ENCODE measurements at places on chromosomes 16 and 17.
A peak's percentile ranks its signal among the peaks of the same experiment; 100 is the strongest.

- no peak for DNase-seq
These were observed 2.0 kb downstream of the ALDOA start for GRCh38 chr16:30067584-30067916.

- DNase-seq = no peak
These were observed 8.8 kb upstream of the GFAP start for GRCh38 chr17:44924107-44924544.

- DNase-seq = no peak
These were observed 27.2 kb downstream of the SREBF1 start for GRCh38 chr17:17809531-17810083.

DNA sequence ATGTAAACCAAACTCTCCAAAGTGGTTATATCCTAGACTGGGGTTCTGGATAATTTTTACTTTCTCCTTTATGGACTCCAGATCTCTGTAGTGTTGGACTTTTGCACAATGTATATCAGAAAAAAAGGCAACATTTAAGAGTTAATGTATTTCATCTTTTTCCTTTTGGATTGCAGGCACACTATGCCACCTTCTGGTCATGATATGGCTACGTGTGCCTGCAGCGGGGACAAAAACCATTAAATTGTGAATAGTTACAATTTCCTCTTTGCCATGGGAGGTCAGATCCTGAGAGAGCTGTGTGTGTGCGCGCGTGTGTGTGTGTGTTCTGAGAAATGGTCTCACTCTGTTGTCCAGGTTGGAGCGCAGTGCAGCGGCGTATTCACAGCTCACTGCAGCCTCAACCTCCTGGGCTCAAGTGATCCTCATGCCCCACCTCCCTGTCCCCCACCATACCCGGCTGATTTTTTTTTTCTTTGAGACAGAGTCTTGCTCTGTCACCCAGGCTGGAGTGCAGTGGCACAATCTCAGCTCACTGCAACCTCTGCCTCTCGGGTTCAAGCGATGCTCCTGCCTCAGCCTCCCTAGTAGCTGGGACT lies 4.3 kb upstream of the SGF29 start:
- no peak for DNase-seq

DNA sequence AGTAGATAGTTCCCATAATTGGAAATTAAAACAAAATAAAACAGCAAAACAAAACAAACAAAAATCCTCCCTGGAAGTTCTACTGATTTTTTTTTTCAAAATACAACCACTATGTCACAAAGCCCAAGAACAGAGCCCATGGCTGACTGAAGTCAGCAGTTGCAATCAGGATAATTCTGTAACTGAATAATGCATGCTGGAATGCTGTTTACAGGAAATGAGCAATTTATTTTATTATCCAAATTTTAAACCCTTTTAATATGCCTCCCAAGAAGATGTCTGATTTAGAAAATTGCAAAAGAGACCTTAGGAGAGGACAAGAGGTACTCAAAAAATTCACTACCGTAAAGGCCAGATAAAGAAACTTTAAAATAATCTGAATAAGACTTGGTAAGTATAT lies 578.2 kb downstream of the TOX3 start:
- DNase-seq = no peak

GRCh38 chr17:16882243-16882925 lies 89.5 kb downstream of the TNFRSF13B start:
- DNase-seq = no peak

DNA sequence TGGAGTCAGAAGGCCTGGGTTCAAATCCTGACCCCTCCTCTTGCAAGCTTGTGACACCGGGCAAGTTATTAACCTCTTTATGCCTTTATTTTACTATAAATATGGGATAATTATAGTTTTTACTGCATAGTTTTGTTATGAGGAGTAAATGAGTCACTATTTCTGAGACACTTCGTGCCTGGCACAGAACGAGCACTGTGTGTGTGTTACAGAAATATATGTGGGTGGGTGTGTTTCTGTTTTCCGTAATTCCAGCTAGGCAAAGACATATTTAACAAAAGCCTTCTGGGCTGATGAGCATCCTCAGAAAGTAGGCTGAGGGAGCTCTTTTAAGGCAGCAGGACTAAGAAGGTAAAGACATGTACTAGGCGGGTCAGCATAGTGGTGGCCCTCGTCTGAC lies 417.9 kb downstream of the MAF start:
- DNase-seq = no peak

DNA sequence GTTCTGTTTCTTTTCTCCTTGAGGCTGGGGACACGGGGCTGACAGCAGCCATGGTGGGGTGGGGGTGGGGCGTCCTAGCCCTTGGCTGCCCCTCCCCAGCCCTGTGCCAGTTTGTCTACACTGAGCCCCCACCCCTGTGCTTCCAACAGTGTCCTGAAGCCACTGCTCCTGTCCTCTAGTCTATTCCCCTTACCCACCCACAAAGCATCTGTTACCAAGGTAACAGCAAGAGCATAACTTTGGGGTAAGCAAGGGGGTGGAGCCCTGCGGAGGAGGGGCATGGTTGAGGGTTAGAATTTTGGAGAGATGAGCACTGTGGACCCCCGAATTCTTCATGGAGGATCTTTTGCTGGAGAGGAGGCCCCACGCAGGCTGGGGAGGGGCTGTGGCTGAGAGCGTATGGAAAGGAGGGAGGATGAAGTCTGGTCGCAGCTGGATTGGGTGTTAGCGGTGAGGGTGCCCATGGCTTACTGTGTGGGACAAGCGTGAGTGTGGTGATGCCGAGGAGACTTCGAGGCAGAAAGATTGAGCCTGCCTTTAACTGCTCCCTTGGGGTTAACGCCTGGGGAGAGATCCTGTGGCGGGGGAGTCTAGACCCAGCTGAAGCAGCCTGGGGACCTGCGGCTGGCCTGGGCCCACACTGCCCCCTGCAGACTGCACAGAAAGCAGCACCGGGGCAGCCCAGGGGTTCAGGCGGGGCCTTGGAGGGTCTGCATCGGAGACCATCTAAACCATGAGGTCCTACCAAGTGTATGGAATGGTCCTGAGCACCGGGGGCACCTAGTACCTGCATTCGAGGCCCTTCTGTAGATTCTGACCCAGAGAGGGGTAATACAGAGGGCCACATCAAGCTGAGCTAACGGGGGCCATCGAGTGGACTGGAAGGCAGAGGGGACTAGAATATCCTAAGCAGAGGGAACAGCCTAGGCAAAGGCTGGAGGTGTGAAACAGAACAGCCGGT lies 6.1 kb upstream of the STAC2 start:
- DNase-seq = peak; percentile 78

DNA sequence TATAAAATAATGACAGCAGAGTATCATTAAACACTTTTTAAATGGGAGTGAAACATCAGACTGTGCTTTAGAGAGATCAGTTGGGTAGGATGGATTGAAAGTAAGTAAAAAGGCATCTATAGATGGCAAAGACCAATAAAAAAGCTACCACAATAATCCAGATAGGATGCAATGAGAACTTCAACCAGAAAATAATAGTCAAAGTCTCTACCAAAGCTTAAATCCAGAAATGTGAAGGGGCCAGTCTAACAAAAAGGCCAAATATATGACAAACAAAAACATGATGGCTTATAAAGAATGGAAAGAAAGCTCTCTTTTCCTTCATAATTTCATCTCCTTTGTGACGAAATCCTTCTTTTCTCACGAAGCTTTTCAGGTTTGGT lies 12.3 kb downstream of the KANSL1 start:
- no peak for DNase-seq
